ENCODE measurements at places on chromosomes 11 and 22.

- no peak for DNase-seq
Observed at GRCh38 chr11:30855383-30856006, 269.3 kb upstream of the MPPED2 start.

DNA sequence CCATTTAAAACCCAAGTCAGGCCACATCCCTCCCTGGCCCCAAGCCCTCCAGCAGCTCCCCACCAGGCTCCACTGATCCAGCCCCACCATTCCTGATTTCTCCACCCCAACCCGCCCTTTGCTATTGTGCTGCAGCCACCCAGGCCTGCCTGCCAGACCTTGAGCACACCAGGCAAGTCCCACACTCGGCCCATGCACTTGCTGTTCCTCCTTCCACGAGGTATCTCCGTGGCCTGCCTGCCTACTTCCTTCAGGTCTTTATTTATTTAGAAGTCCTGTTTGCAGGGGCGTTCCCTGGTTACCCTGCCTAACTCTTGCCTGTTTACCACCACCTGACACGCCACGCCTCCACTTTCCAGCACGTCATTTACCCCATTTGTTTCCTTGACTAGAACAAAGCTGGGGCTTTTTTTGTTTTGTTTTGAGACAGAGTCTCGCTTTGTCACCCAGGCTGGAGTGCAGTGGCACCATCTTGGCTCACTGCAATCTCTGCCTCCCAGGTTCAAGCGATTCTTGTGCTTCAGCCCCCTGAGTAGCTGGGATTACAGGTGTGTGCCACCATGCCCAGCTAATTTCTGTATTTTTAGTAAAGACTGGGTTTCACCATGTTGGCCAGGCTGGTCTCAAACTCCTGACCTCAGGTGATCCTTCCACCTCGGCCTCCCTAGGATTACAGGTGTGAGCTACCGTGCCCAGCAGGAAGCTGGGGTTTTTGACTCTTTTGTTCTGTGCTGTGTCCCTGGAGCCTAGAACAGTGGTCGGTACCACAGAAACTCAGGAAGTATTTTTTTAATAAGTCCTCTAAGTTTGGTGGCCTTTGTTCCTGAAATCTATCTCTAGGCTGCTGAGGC lies 6.7 kb downstream of the CENPM start:
- DNase-seq = peak; percentile 93

- no peak for DNase-seq
Observed at GRCh38 chr22:39991159-39991860, 3.4 kb upstream of the FAM83F start.

DNA sequence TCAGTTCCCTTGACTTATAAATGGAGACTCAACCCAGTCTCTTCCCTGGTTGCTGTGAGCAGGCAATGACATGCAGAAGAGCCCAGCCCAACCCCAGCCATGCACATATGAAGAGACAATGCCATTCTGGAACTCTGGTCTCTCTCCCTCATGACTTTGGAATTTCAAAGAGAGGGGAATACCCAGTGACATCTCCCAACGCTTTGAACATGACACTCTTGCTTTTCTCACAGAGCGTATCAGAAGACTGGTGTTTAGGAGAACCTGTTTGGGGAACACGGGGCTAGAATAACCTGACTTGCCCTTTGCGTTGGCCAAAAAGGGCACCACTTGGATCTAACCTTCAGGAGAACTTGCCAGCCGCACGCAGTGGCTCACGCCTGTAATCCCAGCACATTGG lies 12.9 kb downstream of the RANGAP1 start:
- no peak for DNase-seq

GRCh38 chr11:107688322-107688918 lies 23.4 kb downstream of the SLN start:
- DNase-seq = no peak

DNA sequence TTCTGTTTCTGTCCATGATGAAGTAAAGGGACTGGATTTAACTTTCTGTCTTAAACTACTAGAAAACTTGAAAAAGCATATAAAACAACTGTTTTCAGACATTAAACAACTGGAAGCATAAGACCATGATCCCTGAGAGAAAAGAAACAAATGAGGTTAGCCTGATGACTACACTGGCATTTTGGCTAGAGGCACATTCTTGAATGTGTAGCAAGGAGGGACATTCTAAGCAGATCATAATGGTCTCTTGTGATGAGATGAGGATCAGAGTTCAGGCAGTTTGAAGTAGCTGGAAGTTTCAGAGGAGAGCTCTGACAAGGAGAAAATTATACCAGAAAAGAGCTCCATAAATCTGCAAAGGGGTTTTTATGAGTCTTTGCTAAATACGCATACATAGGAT lies 75.4 kb downstream of the AASDHPPT start:
- DNase-seq = no peak

- DNase-seq = no peak
Observed at GRCh38 chr11:94010136-94010535, 11.0 kb upstream of the HEPHL1 start.

DNA sequence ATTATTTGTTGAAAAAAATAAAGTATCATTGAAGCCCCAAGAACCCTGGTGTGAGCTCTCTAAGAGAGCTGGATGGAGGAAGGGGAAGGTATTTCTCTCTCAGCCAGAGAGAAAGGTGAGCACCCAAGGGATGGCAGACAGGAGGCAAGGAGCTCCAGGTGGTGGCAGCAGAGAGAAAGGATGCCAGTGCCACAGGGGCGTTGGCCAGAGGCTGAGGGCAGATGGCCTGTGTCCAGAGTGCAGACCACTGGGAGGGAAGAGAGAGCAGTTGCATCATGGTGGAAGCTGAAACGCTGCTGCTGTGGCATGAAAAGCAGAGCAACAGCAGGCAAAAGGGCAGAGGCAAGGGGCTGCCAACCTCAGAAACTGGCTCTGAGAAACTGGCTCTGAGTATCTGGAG lies 8.5 kb downstream of the SPON1 start:
- DNase-seq = peak; percentile 47

- no peak for DNase-seq
Observed at GRCh38 chr11:84137960-84138359, 851.8 kb upstream of the CCDC90B start.

- DNase-seq = no peak
Observed at GRCh38 chr11:67349457-67349856, 3.9 kb downstream of the POLD4 start.

GRCh38 chr11:16082095-16083055 lies 274.0 kb downstream of the SOX6 start:
- no peak for DNase-seq

DNA sequence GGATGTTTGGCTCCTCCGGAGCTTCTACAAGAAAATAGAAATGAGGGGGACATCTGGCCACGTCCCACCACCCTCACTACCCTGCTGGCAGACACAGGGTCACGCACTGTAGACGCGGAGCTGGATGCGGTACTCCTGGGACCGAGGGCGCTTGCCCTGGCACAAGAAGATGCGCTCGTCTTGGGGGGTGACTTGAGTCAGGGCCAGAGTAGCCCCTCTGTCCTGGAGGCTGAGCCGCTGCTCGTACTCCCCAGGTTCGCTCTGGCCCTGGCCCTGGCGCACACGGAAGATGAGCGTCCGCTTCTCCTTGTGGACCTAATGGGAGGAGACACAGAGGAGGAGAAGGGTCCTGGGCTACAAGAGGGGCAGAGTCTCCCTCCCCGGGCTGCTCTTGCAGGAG lies 2.2 kb downstream of the MCAM start:
- no peak for DNase-seq

DNA sequence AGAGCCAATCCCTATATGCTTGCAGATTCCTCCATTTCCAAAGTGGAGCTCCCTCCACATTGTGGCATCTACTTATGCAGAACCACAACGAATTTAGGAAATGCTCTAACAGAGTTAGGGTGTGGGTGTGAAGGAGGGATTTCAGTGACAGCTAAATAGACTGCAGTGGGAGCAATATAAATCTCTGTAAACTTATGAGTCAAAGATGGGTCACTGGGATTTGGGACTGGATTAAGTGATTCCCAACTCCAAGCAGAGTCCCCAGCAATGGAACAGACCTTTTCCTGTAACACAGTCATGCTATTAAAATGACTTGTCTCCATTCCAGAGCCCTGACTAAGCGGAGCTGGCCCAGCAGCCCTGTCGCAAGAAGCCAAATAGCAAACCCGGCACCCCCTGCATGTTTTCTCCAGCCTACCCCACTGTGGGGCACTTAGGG lies 36.6 kb downstream of the RPL27A start:
- no peak for DNase-seq

GRCh38 chr11:106133529-106133928 lies 56.1 kb downstream of the AASDHPPT start:
- DNase-seq = no peak

DNA sequence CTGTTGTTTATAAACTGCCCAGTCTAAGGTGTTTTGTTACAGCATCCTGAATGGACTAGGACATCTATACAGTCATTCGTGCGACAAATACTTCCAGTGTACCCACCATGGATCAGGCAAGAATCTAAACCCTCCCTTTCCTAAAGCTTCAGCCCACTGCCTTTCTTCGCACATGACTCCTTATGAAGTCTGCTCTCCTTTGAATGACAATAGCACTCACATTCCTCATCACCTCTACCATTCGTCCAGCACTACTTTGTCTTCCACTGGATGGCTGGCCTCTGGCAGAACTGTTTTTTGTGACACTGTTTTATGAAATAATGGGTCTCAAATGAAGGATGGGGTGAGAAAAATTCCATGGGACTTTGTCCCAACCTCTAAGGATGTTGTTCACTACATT lies 89.8 kb upstream of the LIN7C start:
- no peak for DNase-seq

DNA sequence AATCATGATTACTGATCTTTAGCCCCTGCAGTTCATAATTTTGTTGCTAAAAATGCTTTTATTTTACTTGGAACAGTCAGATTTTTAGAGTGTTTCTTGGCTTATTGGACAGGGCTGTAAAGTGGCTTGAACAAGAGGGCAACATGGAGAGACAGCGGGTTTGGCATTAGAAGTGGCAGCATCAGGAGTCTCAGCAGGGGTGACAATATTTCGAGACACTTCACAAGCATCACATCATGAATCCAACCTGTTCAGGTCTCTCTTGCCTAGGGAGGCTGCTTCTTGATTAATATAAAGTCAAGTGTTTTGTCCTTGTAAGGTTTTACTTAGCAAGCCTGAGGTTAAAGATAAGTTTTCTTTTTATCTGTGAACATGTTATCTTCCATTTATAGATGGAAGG lies 2249.5 kb downstream of the LRRC4C start:
- no peak for DNase-seq

DNA sequence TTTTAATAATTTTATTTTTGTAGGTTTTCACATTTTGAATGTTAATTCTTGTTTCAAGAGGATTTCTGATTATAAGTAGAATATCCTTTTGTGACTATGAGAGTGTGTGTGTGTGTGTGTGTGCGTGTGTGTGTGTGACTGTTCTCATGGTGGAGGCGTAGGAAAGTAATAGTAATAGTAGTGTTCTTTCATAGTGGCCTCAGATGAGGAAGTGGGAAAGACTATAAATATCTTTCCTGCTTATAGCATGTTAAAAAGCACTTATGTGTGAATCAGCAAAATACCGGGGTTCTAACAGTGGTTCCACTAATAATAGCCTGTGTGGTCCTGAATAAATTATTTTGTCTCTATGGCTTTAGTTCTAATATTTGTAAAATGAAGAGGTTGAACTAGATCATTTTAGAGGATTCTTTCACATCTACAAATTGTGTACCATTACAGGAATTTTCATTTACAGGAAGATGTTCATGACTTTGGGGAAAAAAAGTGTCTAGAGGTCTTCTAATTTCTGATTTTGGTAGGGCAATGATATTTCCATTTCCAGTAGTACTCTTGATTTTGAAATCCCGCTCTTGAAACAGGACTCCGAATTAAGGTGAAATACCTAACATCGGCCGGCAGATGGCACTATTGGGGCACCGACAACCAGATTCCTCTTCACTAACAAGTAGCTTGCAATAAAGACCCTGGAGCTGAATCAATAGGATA lies 29.9 kb upstream of the OR10G7 start:
- DNase-seq = peak; percentile 70

DNA sequence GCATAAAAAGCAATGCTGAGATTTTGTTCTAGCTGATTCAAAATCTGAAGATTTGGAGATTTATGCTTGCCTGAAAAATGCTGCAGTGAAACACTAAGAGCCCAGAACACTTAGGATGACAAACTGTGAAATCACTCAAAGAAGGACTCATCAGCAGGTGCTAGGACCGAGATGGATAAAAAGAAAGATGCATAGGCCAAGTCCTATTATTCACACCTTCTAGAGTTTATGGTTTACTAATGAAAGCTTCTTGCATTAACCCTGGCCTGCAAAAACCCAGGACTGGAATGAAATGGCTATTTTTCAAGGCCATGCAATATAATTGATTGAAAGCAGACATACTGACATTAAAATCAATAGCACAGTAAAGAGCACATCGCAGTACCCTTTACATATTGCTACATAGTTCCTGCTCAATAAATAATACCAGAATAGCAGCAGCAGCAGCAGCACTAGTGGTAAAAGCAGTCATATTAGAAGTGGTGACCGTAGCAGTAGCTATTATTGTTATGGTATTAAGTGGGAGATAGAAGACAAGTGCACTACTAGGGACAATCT lies 161.7 kb downstream of the RAB38 start:
- DNase-seq = no peak

- DNase-seq = no peak
Observed at GRCh38 chr22:36901411-36902142, 11.9 kb upstream of the CSF2RB start.

GRCh38 chr11:74937696-74938475 lies 11.0 kb downstream of the XRRA1 start:
- DNase-seq = no peak

DNA sequence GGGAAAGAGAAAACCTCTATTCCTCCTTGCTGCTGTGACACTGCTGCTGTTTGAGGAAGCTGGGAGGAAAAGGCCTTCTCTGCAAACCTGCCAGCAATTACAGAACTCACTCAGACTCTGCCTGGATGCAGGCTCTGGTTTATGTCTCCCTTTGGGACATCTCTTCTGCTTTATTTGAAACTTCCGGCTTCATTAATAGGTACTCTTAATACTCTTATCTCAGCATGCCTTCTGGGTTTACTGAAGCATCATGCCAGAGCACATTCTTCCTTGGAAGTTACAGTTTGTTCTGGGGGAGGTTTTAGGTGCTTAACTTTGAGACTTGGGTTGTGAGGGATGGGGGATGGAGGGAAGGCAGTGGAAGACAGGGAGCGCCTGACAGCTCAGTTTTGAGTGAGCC lies 79.9 kb downstream of the NAV2 start:
- DNase-seq = no peak

DNA sequence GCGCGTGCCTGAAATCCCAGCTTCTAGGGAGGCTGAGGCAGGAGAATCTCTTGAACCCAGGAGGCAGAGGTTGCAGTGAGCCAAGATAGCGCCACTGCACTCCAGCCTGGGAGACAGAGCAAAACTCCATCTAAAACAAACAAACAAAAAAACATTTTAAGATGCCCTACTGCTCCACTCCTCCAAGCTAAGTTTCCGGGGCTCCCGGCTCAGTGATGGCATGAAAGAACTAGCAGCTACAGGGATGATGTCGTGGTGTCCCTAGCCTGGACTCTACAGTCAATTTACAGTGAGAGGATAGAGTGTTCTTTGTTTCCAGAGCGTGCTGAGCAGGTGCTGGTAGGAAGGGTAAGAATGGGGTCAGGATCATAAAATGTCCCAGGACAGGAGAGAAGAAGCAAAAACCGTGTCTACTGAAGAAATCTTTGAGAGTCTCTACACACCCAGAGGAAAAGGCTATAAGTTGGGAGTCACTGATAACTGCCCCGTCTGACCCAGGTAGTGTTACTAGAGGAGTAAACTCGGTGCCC lies 1.2 kb upstream of the ZBTB3 start:
- no peak for DNase-seq

Data from CD4-positive, alpha-beta T cell treated with Interleukin-6 for 4 hours (primary cell).